T-helper 17 cell (primary cell): ENCODE measurements at places on chromosomes 2 and 18.

GRCh38 chr2:112493858-112494648, 12.1 kb downstream of the TTL start:
- DNase-seq = no peak

GRCh38 chr2:110714452-110715224, 17.7 kb upstream of the ACOXL start:
- DNase-seq = no peak

GRCh38 chr2:118856978-118857676, 9.7 kb upstream of the EN1 start:
- no peak for DNase-seq

- no peak for DNase-seq
Measured at GRCh38 chr2:163505281-163505680, 230.5 kb downstream of the FIGN start.

- DNase-seq = no peak
Measured at GRCh38 chr2:192072261-192072660, 122.5 kb downstream of the TMEFF2 start.

- no peak for DNase-seq
Measured at GRCh38 chr2:172283476-172283875, 143.9 kb upstream of the ITGA6 start.

DNA sequence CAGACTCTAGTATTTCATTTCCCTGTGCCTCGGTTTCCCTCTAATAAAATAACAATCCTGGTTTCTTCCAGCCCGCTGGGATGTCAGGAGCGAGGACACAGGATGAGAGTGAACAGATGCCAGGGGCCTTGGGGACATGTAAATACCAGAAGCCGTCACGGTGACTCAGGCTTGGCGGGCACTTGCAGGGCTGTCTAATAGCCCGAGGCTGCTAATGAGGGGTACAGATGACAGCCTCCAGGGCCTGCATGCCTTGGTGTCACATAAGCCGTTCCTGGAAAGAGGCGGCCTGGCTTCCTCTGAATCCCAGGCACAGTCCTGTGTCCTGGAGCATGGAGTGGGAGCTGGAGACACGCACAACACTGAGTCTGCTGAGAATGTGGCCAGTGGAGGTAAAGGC, 28.2 kb downstream of the HS1BP3 start:
- DNase-seq = no peak

GRCh38 chr2:128311755-128312341, 6.8 kb downstream of the HS6ST1 start:
- DNase-seq = peak; percentile 2

DNA sequence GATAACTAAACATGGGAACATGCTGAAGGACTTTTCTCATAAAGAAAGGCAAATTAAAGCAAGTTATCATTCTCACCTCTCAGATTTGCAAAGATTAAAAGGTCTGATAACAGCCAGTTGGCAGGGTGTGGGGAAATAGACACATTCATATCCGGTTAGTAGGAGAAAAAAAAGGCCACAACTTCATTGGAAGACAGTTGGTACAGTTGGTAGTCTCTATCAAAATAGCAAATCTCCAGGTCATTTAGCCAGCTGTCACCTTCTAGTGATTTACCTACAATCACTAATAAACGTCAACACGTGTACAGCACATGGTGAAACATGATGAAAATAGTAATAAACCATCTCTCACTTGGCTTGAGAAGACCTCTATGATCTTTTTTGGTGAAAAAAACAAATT, 16.6 kb downstream of the INPP5D start:
- DNase-seq = no peak

DNA sequence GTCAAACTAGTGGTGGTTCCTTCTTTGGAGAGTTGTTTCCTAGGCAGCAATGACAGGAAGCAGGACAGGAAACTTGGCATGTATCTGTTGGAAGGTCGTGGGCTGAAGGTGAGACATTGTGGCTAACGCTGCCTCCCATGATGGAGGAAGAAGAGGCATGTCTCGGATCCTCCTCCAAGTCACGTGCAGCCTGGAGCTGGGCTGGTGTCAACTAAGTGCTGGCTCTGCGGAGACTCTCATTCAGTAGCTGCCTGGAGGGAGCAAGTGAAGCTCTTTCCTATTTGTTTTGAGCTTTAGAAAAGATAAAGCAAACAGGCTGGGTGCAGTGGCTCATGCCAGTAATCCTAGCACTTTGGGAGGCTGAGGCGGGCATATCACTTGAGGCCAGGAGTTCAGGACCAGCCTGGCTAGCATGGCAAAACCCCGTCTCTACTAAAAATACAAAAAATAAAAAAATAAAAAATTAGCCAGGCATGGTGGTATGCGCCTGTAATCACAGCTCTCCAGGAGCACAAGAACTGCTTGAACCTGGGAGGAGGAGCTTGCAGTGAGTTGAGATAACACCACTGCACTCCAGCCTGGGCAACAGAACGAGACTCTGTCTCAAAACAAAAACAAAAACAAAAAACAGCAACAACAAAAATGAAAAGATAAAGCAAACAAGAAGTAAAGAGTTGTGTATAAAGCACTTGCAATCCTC, 28.2 kb upstream of the INO80C start:
- no peak for DNase-seq

- no peak for DNase-seq
Measured at GRCh38 chr2:128466376-128466775, 147.7 kb upstream of the HS6ST1 start.

DNA sequence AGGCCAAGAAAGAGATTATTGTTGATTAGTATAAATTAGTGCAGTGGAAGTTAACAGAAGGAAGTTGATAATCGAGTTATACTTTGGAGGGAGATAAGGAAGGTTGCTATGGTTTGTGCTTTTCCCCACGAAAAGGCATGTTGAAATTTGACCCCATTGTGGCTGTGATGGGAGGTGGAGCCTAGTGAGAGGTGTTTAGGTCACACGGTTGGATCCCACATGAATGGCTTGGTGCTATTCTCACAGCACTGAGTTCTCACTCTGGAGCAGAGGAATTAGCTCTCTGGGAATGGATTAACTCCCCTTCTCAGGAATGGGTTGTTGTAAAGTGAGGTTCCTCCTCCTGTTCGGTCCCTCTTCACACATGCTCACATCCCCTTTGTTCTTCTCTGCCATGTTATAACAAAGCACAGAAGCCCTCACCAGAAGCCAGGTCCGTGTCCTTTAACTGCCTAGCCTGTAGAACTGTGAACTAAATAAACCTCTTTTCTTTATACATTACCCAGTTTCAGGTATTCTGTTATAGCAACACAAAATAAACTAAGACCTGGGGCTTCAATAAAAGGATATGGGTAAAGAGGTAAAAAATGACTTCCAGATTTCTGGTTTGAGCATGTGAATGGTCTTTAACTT, 21.9 kb downstream of the PIGN start:
- no peak for DNase-seq

- DNase-seq = no peak
Measured at GRCh38 chr18:77181950-77182707, 49.5 kb upstream of the MBP start.

- no peak for DNase-seq
Measured at GRCh38 chr18:59788791-59789106, 91.5 kb upstream of the CCBE1 start.

GRCh38 chr18:48996901-48997463, 46.2 kb upstream of the SMAD7 start:
- DNase-seq = no peak

GRCh38 chr18:45837283-45838070, 12.0 kb downstream of the SIGLEC15 start:
- no peak for DNase-seq

GRCh38 chr2:24831221-24832072, 38.2 kb downstream of the CENPO start:
- no peak for DNase-seq

GRCh38 chr2:217830061-217830460, 172.7 kb downstream of the TNS1 start:
- no peak for DNase-seq

DNA sequence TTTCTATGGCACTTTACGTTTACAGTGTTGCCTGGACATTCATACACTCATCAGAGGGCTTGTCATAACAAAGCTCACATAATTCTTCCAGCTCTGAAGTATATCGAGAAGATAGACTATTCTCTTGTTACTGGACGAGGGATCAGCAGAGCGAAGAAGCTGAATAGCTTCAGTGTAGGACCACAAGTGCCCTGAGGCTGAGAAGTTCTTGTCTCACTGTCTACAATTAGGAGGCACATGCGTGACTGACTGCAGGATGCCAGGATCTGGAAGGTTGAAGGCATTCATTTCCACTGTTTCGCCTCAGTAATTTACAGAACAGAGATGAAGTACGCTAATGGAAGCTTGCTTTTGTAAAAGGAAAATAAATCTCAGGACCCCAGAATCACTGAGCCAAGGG, 9.6 kb downstream of the SH3YL1 start:
- no peak for DNase-seq

DNA sequence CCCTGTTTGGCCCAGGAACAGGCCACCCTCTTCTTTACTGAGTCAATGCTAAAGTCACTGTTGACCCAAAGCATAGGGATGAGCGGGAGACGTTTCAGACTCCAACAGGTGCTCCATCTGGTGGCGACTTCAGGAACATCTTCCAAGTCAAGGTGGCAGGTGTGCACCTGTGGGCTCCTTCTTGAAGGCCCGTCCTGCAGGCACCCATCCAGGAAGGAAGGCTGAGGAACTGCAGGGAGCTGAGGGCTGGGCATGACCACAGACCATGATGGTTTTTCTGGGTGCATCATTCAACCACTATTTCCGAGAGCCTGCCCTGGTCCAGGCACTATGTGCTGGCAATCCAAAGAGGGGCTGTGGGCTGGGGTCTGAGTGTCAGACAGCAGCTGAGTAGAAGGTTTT, 142.8 kb downstream of the NDUFA10 start:
- peak; percentile 59 for DNase-seq

GRCh38 chr2:232781765-232782164, 5.4 kb upstream of the KCNJ13 start:
- DNase-seq = no peak

GRCh38 chr18:74589811-74590210, 7.9 kb upstream of the ZNF407 start:
- DNase-seq = no peak

DNA sequence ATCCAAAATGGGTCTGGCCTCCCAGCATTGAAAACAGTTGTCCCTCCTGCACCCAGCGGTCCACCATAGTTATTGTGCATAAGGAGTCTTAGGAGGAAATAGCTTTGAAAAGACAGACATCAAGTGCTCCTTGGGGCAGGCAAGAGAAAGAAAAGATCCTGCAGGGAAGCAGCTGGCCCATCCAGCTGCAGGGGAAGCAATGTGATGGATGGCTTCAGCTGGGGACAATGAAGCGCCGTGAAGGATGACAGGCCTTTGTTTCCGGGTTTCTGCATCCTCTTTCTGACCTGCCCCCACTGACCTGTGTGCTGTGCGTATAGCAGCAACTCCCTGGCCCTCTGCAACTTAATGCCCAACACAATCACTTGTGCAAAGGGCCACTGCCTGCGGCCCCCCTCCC, 142.9 kb upstream of the NCKAP5 start:
- no peak for DNase-seq

- DNase-seq = no peak
Measured at GRCh38 chr2:169480079-169480465, 778 bp downstream of the BBS5 start.

GRCh38 chr2:164599954-164600589, 21.2 kb downstream of the GRB14 start:
- no peak for DNase-seq

GRCh38 chr2:45640576-45640975, 10.9 kb upstream of the PRKCE start:
- no peak for DNase-seq

- no peak for DNase-seq
Measured at GRCh38 chr2:95351598-95351915, 51.0 kb upstream of the FAHD2A start.

DNA sequence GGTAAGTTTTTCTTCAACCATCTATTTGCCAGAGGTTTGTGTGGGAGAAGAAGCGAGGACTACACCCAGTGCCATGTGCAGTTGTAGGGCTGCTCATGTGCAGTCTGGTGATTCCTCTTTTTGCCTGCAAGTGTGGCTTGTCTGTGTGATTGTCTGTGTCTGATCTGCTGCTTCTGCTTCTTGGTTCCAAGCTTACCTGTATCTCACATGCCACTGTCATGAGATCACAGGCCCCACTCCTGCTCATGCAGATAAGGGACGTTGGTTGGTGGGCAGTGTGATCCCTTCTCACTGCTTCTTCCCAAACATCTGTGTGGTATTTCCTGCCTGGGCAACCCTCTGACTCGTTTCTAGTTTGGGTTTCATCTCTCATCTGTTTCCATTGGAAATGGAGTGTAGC, 27.1 kb downstream of the RRM2 start:
- no peak for DNase-seq

- peak; percentile 66 for DNase-seq
Measured at GRCh38 chr2:73268830-73269685, 15.2 kb downstream of the FBXO41 start.

DNA sequence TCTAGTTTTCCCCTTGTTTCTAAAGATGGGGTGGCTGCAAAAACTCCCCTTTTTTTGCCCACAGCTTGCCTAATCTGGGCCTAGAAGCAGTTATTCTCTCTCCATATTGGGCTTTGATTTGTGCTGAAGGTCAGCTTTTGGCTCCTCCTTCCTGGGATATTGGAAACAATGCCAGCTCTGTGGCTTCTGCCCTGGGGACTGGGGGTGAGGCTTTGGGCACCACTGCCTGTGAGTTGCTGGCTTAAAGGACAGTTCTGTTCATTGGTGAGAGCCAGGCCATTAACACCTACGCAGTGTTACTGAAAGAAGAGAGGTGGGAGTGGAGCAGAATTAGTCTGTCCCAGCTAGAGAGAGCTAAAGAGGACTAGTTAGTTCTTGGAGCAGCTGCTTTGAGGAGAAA, 4.3 kb downstream of the UBXN2A start:
- DNase-seq = no peak
